ENCODE measurements at places on chromosomes 2 and 18.

GRCh38 chr2:62968668-62969067 lies 82.0 kb upstream of the OTX1 start:
- DNase-seq = no peak

- no peak for DNase-seq
Measured at GRCh38 chr2:226447338-226448300, 352.0 kb downstream of the IRS1 start.

GRCh38 chr2:72141032-72141645 lies 6.5 kb downstream of the CYP26B1 start:
- DNase-seq = no peak

GRCh38 chr2:173556816-173557215 lies 202.1 kb downstream of the CDCA7 start:
- DNase-seq = no peak

- peak; percentile 7 for DNase-seq
Measured at GRCh38 chr18:74196220-74197119, 48.1 kb downstream of the TIMM21 start.

DNA sequence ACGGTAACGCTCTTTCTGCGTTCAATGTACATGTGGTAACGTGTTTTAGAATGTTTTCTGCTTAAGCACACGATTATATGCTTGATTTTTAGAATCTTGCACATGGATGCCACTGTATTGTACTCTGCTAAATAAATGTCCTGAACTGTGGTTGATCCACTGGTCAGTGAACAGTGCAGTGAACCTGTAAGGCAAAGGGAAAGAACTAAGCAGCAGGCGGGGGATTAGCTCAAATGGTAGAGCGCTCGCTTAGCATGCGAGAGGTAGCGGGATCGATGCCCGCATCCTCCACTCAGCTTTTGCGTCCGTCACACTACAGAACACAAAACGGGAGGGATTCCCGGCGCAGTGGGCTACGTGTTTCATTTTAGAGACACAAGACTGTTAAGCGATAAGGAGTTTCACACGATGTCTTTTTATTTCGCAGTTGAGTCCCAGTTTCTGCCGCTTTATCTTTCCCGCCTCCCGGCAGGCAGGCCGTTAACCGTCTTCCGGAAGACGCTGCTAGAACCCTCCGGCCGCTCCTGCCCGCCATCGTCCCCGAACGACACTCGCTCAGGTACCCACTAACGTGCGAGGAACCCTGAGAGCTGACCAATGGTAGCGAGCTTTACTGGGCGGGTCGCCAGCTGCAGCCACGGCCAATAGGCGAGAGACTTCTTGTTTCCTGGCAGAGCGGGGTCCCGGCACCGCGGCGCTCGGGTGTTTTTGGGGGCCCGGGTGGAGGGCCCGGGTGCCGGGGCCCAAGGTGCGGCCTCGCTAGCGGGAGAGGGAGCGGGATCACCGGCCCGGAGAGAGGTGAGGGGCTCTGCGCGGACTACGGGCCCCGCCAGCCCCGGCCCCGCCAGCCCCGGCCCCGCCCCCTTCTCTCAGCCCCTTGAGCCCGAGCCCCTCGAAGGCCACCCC lies at the start of gene AGBL5:
TSS of gene AGBL5 (plus strand) at position 673 of the 906 bp plus-strand sequence. CDS start 1,291 bp downstream, outside the sequence.
- peak; percentile 94 for DNase-seq

- no peak for DNase-seq
Measured at GRCh38 chr2:72010647-72011369, 136.9 kb downstream of the CYP26B1 start.

- DNase-seq = no peak
Measured at GRCh38 chr2:133790711-133791110, 222.4 kb upstream of the NCKAP5 start.

GRCh38 chr2:43240766-43241150 lies 14.4 kb upstream of the ZFP36L2 start:
- DNase-seq = no peak

- no peak for DNase-seq
Measured at GRCh38 chr2:7726989-7727388, 809.8 kb downstream of the RNF144A start.

DNA sequence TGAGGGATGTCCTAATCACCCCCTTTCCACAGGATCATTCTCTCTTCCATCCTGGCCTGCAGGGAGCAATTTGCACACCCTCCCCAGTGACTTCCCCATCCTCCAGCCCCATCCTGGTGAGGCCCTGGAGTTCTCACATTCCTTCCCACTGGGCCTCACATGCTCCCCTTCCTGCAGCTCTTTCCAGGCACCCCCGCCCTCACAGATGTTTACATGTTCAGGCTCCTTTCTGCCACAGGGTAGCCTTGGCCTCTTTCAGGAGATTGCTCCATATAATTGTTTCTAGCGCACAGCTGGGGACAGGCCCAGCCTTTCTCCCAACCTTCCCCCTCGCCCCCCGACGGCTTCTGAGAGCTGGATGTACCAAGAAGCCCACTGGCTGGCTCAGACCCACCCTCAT lies 288.4 kb upstream of the TRIB2 start:
- DNase-seq = no peak

- no peak for DNase-seq
Measured at GRCh38 chr18:48229552-48229981, 179.6 kb downstream of the ZBTB7C start.

All from stimulated activated CD8-positive, alpha-beta memory T cell treated with anti-CD3 and anti-CD28 coated beads, Interleukin-7, amount 100 ng/mL, for 1 hour (primary cell).